Pulmonary artery endothelial cell (primary cell): ENCODE measurements at places on chromosomes 16 and 17. TPM values are rescaled to one million over a fixed set of nuclear protein-coding genes. Genes with fewer than 3 reads are reported as not detected.

MLLT6 gene
- 26.8 and 30.2 TPM in 2 replicates for total RNA-seq

NPIPB6 gene
- total RNA-seq, result 2.2 TPM in 1 of 2 replicates, not detected in the other

- DNase-seq, result no peak
Measured at GRCh38 chr16:1125471-1125870, 27.4 kb upstream of the CACNA1H start.

DNA sequence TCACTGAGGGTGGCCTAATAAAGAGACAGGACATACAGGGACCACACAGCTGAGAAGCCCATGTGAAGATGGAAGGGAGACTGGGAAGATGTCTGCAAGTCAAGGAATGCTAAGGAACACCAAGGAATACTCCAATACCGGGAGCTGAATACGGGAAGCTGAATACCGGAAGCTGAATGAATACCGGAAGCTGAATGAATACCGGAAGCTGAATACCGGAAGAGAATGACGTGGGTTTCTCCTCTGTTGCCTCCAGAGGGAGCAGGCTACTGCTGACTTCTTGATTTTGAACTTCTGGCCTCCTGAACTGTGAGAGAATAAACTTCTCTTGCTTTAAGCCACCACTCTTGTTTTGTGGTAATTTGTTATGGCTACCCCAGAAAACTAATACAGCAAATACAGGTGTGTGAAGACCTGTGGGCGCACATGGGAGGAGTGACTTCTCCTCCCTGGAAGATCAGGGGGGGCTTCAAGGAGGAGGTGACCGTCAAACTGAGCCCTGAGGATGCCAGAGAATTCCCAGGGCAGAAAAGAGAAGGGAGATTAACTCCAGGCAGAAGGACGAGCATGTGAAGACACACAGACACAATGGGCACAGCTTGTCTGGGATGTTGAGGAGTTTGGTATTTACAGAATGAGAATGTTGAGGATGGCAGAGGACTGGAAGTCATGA, 259.9 kb downstream of the IRF8 start:
- DNase-seq, result no peak

DNA sequence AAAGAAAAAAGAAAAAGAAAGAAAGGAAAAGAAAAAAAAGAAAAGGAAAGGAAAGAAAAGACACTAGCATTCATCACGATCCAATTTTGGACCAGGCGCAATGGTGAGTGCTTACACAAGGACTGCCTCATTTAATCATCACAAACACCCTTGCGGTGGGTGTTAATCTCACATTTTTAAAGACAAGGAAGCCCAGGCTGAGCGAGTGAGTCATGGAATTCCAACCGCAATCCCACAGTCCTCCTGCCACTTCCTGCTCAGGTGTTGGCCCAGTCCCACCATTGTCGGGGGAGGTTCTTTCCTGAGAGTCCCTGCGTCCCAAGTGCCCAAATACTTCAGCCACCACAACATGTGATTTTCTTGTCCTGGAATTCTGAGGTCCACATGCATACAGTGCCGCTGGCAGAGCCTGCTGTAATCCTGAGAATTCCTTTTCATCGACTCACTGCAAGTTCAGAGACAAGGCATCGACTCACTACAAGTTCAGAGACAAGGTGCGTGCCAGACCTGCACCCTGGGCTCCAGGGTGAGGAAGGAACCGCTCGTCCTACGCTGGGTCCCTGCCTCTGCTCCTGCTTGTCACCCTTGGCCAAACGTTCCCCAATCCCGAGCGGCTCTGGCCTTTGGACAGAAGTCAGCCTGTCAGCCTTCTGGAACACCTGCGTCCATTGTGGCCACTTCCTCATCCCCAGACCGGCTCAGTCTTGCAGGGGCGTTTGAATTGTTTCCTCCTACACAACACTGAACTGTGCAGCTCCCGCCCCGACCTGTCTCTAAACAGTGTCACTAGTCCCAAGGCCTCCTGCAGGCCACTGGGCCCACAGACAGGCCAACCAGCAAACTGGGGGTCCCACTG, 5.8 kb downstream of the ZG16B start:
- peak; percentile 26 for DNase-seq

DNA sequence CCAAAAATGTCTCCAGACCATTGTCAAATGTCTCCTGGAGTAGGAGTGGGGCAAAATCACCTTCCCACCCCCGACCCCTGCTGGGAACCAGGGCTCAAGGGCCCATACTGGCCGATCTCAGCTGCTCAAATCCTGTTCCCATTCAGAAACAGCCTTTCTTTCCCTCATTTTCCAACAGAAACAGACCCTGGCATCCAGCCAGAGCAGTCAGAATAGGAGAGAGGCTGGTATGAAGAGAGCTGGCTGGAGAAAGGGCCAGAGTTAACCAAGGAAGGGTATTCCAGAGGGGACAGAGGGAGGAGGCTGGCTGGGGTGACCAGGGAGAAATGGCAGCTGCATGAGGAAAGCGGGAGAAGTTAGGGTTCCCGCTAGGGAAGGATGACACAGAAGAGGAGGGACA, 199.1 kb downstream of the XYLT1 start:
- no peak for DNase-seq

DNA sequence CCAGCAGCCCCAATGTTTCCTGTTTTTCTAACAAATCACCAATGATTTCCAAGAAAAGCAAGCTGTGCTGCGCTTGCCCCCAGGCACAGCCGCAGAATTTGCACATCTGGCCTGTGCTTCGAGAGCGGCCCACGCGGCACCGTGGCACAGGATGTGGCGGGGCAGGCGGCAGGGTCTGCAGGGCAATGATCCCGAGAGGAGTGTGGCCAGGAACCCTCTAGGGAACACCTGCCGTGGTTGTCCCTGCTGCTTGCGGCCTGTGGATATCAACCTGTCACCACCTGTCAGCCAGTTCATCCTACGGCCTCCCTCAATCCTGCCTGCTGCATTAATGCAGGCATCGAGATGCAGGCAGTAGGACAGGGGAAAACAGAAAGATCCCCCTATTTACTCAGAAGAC, 24.0 kb downstream of the PIK3R5 start:
- DNase-seq, result no peak

DNA sequence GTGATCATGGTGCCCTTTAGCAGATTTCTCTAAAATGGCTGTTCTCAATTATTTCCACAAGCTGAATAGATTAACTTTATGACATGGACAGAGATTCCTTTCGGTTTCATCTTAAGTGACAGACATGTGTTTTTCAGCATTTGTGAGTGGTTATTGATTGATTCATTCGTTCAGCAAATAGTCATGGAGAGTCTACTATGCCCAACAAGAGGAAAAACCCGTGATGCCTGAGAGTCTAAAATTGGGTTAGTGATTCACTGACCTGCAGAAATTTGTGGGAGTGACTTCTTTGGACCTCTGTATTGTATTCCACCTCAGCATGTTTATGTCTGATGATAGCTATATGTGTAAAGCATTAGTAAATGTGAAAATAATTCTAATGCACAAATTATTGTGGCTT, 28.0 kb upstream of the DUSP14 start:
- DNase-seq, result no peak

- DNase-seq, result peak; percentile 78
Measured at GRCh38 chr17:65183736-65184135, 46.6 kb downstream of the RGS9 start.

DNA sequence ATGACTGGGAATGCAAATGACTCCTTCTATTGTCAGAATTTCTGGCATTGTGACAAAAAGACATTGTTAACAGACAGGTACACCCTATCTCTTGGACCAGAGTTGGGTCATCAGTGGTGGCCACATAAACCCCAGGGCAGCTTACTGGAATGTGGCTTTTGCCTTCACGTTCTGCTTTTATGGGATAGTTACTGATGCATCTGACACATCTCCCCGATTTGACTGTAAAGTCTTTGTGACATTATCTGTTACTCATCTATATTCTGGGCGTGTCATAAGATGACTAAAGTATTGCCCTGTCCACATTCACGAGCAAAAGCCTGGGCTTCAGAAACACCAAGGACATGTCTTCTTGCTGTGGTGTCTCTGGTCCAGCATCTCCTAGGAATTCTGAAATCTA, 18.7 kb upstream of the AQP8 start:
- DNase-seq, result no peak

GRCh38 chr16:4517812-4518680, 20.5 kb downstream of the CDIP1 start:
- no peak for DNase-seq

PAM16 gene
- total RNA-seq, result 20.5 and 26.4 TPM in 2 replicates

- DNase-seq, result no peak
Measured at GRCh38 chr17:80605326-80606066, 60.9 kb downstream of the RPTOR start.
